Activated T-helper 1 cell treated with anti-CD3 and anti-CD28 coated beads, Interleukin-2, amount 50 U/mL, for 16 hours (primary cell): ENCODE measurements at places on chromosomes 7 and 10.

GRCh38 chr10:44424957-44425356 lies 40.1 kb upstream of the CXCL12 start:
- DNase-seq, result no peak

- no peak for DNase-seq
Observed at GRCh38 chr10:43965033-43965917, 316.6 kb upstream of the ZNF32 start.

GRCh38 chr10:86345859-86346798 lies 20.5 kb downstream of the GRID1 start:
- no peak for DNase-seq

GRCh38 chr10:127534074-127534473 lies 15.0 kb upstream of the NPS start:
- DNase-seq, result no peak

- DNase-seq, result no peak
Observed at GRCh38 chr7:100944138-100944537, 5.2 kb upstream of the MUC3A start.

DNA sequence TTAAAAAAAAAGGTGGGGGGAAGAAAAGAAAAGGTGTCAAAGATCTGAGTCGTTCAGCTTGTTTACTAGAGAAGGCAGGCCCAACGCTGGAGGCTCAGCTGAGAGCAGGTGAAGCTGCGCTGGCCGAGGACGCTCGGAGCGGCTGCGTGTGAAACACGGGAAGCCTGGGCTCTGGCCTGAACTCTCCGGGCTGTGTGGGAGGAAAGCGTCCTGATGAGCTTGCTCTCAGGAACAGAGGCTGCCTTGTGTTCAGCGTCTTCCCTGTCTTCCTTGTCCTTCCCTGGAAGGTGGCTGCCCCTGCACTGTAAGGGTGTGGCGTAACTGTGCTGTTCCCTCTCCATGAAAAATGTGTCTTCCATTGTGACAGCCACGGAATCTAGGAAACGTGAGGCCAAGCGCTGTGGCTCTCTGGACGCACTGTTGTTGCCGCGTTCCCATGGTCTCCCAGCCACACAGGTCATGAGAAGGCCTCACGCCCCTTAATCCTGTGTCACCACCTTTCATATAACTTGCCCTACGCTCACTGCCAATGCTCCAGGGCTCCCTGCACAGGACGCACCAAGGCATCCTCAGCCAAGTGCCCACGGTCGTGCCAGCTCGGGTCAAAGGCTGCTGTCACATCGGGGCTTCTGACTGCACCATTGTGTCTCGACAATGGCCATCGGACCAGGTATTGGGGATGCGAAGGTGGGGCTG lies 15.8 kb downstream of the IL15RA start:
- no peak for DNase-seq

- DNase-seq, result no peak
Observed at GRCh38 chr7:142866361-142867096, 11.7 kb downstream of the EPHB6 start.
